Activated CD4-positive, alpha-beta T cell treated with anti-CD3 and anti-CD28 coated beads, Interleukin-2, amount 50 U/mL, for 24 hours (primary cell): ENCODE measurements at places on chromosomes 1 and 21.

DNA sequence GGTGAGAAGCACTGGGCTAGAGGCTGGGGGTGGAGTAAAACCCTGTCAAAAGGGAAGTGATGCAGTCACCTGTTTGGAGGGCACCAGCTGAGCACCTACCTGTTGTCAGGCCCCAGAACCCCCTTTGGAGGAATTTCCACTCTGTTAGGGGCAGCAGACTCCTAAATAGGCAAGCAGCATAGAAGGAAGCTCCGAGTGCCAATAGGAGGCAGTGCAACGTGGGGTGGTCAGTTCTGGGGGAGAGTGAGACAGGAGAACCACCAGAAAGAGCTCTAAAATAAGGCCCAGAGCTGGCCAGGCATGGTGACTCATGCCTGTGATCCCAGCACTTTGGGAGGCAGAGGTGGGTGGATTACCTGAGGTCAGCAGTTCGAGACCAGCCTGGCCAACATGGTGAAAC is 203.7 kb upstream of the ZC3H12A start:
- DNase-seq: no peak

DNA sequence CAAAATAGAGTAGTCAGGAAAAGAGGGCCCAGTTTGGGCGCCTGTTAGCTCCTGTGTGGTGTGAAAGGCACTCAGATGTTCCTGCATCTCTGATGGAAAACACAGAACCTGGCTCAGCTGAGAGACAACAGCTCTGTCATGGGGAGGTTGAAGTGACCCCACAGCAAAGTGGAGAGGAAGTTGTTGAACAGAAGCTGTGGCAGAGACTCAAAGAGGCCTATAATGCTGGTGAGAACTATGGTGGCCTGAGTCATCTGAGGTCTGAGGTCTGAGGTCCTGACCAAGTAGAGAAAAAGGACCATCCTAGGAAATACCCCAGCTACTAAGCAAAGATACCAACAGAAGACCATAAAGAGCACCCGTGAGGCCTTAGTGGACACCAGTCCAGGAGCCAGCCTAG is 45.6 kb upstream of the JAK1 start:
- DNase-seq: no peak

DNA sequence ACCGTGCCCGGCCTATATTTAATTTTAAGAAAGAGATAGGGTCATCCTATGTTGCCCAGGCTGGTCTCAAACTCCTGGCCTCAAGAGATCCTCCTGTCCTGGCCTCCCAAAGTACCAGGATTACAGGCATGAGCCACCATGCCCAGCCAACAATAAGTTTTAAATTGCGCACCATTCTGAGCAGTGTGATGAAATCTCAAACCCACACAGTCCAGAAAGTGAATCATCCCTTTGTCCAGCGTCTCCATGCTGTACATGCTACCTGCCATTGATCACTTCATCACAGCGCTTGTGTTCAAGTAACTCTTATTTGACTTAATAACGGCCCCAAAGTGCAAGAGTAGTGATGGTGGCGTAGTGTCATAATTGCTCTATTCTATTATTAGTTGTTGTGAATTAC is 75.4 kb downstream of the APP start:
- DNase-seq: no peak

DNA sequence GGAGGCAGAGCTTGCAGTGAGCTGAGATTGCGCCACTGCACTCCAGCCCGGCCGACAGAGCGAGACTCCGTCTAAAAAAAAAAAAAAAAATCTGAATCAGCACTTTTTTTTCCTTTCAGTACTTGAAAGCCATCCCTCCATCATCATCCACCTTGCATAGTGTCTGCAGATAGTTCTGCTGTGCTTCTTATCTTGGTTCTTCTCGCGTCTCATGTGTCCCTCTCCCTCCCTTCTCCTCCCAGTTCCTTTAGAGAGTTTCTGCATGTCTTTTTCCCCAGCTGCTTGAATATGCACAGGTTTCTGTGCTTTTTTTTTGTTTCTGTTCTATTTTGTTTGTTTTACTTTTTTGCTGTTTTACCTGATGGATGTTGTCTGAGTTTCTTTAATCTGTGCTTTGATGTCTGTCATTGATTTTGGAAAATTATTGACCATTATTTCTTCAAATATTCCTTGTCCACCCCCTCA is 3.9 kb upstream of the COL18A1 start:
- no peak for DNase-seq
